Omental fat pad (tissue), 4 donors: ENCODE measurements at places on chromosomes 3 and 15. TPM values are rescaled to one million over a fixed set of nuclear protein-coding genes. Genes with fewer than 3 reads are reported as not detected.

The CYP11A1 gene
- 1.4 TPM for total RNA-seq

The THOC7 gene
- 39.2 TPM for total RNA-seq

The SEMA3G gene
- 146 TPM for total RNA-seq

The RFTN1 gene
- total RNA-seq, result 61.4 TPM

The ACAN gene
- 0.06 TPM for total RNA-seq

GRCh38 chr15:20356444-20356910 is 185.1 kb downstream of the GOLGA6L6 start:
- DNase-seq, result no peak

DNA sequence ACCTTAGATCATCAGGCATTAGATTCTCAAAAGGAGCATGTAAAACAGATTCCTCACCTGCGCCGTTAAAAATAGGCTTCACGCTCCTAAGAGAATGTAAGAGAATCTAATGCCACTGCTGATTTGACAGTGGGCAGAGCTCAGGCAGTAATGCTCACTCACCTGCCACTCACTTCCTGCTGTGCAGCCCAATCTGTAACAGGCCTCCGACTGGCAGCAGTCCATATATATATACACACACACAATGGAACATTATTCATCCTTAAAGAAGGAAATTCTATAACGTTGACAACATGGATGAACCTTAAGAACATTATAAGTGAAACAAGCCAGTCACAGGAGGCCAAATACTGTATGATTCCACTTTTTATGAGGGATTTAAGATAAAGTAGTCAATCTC is 24.5 kb downstream of the ZNF148 start:
- DNase-seq, result no peak

DNA sequence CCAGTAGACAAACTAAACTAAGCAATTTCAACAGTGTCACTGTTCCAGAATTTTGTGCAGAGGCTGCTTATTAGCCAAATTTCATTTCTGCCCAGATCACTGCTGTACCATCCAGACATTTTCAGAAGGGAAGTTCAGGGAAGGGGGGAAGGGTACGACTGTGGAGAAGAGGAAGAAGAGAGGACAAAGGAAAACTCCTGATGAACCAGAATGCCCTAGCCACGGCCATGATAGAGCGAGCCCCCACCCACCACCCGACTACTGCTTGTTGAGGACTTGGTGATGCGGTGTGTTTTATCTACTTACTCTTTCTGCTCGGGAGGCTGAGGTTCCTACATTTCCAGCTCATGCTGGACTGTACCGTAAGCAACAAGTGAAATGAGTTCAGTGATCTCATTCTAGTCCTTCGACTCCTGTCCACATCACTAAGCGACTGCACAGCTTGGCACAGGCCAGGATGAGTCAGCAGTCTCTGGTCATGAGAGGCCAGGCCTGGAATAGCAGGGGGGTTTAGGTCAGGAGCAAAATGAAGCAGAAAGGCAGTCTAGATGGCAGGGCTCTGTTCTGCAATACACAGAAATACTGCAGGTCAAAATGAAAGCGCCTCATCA is 330.8 kb downstream of the TIGIT start:
- peak; percentile 89 for DNase-seq

- no peak for DNase-seq
These were observed 46.2 kb upstream of the TBC1D23 start for GRCh38 chr3:100214574-100214964.
